ENCODE measurements at places on chromosomes 5 and 9. TPM values are rescaled to one million over a fixed set of nuclear protein-coding genes. Genes with fewer than 3 reads are reported as not detected.

FNIP1 gene
- 34.5 TPM for total RNA-seq

JAKMIP2 gene
- 0.34 TPM for total RNA-seq

KCNV2 gene
- total RNA-seq = not detected

GRHPR gene
- 181 TPM for total RNA-seq

ADAMTS16 gene
- not detected for total RNA-seq

DNA sequence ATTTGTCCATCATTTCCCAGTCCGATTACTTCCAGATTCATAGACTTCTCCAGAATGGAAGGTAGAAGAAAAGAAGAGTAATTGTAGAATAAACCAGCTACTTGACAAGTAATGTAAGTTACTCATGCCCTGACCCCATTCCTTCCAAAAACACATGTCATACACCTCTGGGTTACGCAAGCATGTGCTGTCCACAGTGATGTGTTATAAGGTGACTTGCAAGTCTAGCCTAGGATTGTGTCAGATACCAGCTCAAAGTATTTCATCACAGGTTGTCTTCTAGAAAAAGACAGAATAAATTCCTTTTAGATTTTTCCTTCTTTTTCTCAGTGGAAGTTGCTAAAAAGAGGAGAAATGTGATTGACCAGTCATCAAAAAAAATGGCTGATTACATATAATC, 8.0 kb upstream of the TLR4 start:
- DNase-seq = no peak

DNA sequence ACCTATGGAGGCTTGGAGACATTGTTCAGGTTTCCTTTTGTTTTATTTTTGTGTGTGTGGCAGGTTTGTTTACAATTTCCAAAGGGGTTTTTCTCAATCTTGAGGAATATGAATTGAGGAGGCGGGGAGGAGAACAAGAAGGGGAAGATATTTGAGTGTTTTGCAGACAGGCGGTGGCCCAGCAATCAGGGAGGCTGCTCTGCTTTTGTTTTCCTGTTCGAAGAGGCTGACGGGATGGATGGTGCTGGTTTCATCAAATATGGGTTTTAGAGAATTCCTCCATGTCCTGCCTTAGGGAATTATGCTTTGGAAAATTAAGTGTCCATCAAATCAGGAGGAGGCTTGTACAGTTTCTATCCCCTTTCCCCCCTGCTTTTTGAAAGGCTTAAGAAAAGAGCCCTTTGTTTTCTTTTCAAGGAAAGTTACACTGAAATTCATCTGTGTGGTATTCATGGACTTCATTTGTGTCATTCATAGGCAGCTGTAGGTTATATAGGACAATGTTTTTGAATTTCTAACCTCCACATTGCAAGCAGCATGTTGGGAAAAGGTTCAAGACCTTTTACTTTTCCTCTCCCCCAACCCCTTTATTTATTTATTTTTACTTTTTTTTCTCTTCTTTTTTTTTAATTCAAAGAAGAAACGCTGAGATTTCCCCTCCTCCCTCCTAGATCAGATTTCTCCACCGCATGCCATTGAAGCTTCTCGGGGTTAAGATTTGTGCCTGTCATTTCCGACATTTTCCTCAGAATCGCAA, 107.4 kb downstream of the ZNF462 start:
- DNase-seq = no peak

- no peak for DNase-seq
Observed at GRCh38 chr5:63025679-63026078, 447.1 kb downstream of the LRRC70 start.

- DNase-seq = no peak
Observed at GRCh38 chr9:37899041-37899440, 4.9 kb downstream of the SLC25A51 start.

DNA sequence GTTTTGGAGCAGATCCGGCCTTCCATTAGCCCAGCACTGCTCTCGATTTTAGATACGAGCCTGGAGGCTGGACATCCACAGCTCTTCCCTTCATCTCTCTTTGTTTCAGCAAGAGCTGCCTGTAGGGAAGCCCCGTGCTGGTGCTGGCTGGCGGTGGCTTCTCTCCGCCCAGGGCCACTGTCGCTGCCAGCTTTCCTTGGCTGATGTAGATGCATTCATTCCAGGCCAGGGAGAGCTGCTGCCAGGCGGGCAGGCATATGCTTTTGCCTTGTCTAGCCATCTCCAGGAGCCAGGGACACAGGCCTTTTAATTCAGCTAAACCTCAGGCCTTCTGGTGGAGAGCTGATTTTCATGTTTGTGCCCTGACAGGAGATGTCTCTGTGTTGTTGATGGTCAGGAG, 409.3 kb upstream of the CLINT1 start:
- no peak for DNase-seq

GRCh38 chr5:140174465-140175366, at the start of gene CYSTM1:
CYSTM1 (plus strand) TSS chr5:140175188; CDS start chr5:140194466, 19,278 bp downstream.
- peak; percentile 99 for DNase-seq

DNA sequence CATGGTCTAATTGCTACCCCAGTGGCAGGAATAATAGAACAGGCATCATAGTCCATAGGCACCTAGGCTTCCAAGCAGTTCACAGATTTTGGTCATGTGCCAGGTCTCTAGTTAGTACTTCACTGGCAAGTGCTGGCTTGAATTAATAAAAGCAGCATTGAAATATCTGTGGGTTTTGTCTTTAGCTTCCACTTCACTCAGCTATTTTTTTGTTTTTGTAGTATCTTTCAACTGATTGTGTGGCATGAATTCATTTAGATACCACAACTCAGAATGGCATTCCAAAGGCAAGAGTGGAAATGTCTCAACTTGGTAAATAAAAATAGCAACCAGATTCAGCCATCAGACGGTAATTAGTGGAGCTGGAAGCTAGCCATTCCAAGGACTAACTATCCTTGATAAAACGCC, 27.9 kb upstream of the ITGA2 start:
- peak; percentile 34 for DNase-seq
